Activated CD8-positive, alpha-beta memory T cell treated with anti-CD3 and anti-CD28 coated beads for 48 hours (primary cell): ENCODE measurements at places on chromosomes 5 and 9.

GRCh38 chr5:73812457-73812856 is 186.5 kb downstream of the ARHGEF28 start:
- DNase-seq: no peak

DNA sequence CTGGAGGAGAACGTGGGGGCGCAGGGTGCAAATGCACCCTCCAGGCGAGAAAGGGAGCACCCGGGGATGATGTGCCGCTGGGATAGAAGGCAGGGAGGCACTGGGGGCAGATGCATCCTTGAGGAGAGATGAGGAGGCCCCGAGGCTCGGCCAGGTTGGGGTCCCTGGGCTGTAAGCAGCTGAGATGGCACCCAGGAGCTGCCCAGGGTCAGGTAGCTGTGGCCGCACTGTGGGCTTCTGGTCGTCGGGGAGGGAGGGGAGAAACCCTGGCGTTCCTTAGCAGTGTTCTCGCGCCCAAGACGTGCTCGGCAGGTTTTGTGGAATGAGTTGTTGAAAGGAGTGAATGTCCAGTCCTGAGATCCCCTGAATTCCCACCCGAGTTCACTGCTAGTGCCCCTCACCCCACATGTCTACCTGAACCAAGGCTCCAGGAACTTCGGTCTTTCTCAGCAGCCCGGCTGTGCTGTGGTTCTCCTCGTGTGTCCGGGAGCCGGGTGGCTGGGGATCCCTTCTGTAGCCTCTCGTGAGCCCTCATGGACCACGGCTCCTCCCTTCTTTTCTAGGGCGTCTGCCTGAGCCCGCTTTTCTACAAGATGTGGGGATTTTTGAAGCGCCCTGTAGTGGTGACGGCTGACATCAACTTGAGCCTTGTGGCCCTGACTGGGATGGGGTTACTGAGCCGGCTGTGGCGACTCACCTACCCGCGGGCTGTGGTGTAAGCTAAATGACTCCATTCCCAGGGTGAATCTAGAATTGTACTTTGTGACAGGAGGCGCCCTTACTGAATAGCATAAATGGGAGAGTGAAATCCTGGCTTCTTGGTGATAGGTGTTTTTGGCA is 1.1 kb downstream of the POMT1 start:
- DNase-seq: peak; percentile 15

- no peak for DNase-seq
Measured at GRCh38 chr5:170538096-170538465, 34.3 kb downstream of the KCNIP1 start.

GRCh38 chr9:105971986-105972385 is 277.6 kb downstream of the TMEM38B start:
- DNase-seq: no peak

GRCh38 chr5:150057996-150058395 is 28.4 kb downstream of the CSF1R start:
- DNase-seq: no peak

- no peak for DNase-seq
Measured at GRCh38 chr5:172450861-172451695, 3.2 kb downstream of the SH3PXD2B start.

GRCh38 chr9:27394154-27394825 is 97.3 kb upstream of the EQTN start:
- DNase-seq: no peak

DNA sequence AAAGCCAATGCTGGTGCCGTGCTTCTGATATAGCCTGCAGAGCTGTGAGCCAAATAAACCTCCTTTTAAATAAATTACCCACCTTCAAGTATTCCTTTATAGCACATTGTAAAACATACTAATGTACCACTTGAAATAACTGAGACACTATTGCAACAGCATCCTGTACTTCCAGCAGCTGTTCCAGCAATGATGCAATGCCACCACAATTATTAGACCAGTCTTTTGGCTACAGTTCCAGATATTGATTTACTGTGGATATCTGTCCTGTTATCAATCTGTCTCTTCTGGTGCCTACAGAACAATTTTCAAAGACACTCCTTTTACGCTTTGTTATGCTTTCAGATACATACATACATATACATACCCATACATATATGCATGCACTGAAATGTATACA is 567.9 kb downstream of the TAF11L14 start:
- DNase-seq: no peak

GRCh38 chr5:176579323-176579722 is 30.2 kb downstream of the CDHR2 start:
- no peak for DNase-seq

- no peak for DNase-seq
Measured at GRCh38 chr5:81288021-81288433, 13.4 kb upstream of the ZCCHC9 start.

- DNase-seq: no peak
Measured at GRCh38 chr5:116063950-116064349, 20.9 kb upstream of the COMMD10 start.

- no peak for DNase-seq
Measured at GRCh38 chr5:115415143-115415491, 118.7 kb upstream of the CCDC112 start.

GRCh38 chr5:74543162-74543995 is 97.1 kb downstream of the ENC1 start:
- no peak for DNase-seq
